Eye (tissue), 1 donor: ENCODE measurements at places on chromosomes 4 and X.

- no peak for DNase-seq
These were observed 593.4 kb downstream of the GABRG1 start for GRCh38 chr4:45530498-45530897.

GRCh38 chr4:14871676-14872430 is 130.4 kb upstream of the CPEB2 start:
- no peak for DNase-seq

- DNase-seq = no peak
These were observed 174.4 kb upstream of the SPIN4 start for GRCh38 chrX:63525491-63525890.

GRCh38 chr4:41456559-41457101 is 81.3 kb upstream of the LIMCH1 start:
- peak; percentile 90 for DNase-seq

DNA sequence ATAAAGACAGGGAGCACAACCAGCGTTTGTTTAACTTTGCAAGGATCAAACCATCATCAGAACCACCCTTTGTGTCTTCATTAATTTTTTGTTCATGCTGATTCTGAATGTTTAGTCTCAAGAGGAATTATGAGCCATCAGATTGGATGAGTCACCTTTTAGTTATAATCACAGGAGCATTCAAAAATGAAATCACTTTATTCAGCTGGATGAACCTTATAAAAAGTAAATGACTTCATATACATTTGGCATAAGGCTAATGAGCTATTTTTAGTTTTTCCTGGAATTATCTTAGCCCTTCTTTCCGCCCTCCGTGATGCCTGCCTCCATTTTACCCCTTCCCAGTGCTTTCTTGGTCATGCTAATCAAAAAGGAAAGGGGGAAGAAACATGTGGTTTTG is 103.6 kb downstream of the SORBS2 start:
- no peak for DNase-seq

- DNase-seq = no peak
These were observed 85.1 kb downstream of the SLC2A9 start for GRCh38 chr4:9936129-9936644.

DNA sequence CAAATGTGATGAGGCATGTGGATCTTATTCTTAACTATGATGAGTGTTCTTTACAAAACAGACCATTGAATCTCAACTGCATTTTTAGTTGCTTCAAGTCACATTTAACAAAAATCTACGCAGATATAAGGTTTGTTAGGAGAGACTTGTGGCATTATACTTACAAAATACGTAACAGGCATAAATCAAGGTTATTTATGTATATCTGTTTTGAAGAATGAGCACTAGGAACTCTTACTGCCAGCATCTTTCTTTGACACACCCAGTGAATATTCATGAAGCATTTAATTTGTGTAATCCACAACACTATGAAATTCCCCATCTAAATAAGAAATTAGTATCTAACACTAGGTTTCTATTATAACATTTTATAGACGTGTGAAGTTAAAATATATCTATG is 186.3 kb downstream of the FAT4 start:
- DNase-seq = no peak

GRCh38 chr4:85815796-85816459 is 341.0 kb downstream of the ARHGAP24 start:
- DNase-seq = no peak

DNA sequence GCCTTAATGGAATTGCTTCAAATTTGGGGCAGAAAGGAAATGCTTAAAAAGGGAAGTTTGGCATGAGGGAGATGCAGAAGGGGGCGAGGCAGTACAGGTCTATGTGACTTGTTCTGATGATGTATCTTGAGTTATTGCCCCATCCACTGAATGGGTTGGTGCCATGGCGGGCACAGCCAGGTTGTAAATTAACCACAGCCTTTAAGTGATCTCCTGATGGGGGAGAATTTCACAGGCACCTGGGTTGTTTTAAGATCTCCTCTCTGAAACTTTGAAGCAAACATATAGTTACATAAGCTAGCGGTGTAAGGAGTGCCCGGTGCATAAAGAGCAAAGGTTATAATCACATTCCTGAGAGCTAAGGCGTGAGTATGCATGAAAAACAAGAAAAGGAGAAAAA is 37.0 kb downstream of the NPY5R start:
- DNase-seq = no peak

DNA sequence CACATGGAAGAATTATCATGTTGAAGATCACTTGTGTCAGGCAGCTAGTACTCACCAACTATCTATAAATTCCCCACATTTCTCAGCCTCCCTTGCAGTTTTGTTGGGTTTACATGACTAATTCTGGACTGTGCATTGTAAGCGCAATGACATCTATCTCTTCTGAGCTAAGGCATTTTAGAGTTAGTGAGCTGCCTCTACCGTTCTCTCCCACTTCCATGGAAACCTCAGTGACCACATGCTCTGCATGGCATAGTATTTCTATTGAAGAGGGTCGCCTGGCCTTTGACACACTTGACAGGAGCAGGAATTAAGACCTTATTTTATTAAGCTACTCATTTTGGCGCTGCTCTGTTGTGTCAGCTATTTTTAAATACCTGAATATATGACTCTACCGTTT is 67.5 kb upstream of the NPY2R start:
- no peak for DNase-seq

GRCh38 chr4:104015680-104016079 is 295.9 kb upstream of the TACR3 start:
- peak; percentile 52 for DNase-seq

DNA sequence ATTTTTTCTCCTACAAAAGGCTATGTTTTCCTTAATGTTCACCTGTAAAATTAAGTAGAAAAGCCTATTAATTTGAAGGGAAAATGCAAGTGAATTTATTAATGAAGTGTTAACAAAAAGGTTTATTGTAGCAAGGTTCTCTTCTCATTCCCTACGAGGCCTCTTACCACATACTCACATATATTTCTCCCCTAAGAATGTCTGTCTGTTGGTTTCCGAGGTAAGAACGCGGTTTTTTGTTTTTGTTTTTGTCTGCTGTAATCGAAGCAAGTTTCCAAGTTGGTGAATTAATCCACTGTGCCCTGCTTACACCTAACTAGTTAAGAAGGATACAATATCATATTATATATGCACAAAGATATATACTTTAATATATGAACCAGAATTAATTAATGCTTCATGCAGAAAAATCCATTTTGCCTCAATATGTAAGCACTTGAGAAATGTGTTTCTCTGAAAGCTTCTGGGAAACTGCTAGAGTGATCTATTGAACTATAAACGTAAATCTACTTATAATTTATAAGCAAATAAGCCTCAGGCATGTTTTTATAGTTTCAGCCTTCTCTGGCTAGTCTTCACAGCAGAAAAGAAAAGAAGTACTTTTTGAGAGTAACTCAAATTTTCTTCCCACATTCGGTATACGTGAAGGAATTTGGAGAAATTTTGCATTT is 120.8 kb downstream of the EGF start:
- no peak for DNase-seq

GRCh38 chr4:148203056-148203898 is 238.9 kb downstream of the NR3C2 start:
- peak; percentile 68 for DNase-seq

- peak; percentile 50 for DNase-seq
These were observed 42.7 kb upstream of the RASSF6 start for GRCh38 chr4:73662709-73663546.

GRCh38 chrX:10168226-10168625 is 11.5 kb downstream of the CLCN4 start:
- DNase-seq = no peak

DNA sequence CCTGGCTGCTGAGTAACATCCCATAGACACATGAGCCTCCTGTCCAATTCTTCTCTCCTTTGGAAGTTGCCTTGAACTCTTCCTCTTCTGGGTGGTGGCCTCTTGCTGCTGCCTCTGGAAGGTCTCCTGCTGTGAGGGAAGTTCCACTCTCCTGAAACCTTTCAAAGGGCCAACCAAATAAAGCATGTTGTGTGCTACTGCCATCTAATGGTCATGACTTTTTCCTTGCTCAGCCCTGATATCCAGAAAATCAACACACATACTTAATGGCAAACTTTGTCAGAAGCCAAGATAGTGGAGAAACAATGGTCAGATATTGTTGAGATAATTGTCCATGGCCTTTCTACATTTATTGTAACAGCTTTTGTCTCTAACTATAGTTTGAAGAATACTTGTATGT is 19.1 kb upstream of the ZXDA start:
- DNase-seq = peak; percentile 41

DNA sequence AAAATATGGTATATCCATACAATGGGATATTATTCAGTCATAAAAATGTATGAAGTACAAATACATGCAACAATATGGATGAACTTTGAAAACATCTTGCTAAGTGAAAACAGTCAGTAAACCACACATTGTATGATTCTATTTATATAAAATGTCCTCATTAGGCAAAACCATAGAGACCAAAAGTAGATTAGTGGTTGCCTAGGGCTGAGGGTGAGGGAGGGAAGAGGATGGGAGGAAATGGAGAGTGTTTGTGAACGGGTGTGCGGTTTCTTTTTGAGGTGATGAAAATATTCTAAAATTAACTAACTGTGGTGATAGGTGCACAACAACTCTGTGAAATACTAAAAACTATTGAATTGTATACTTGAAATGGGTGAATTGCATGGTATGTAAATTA is 29.6 kb downstream of the TEX11 start:
- DNase-seq = no peak

DNA sequence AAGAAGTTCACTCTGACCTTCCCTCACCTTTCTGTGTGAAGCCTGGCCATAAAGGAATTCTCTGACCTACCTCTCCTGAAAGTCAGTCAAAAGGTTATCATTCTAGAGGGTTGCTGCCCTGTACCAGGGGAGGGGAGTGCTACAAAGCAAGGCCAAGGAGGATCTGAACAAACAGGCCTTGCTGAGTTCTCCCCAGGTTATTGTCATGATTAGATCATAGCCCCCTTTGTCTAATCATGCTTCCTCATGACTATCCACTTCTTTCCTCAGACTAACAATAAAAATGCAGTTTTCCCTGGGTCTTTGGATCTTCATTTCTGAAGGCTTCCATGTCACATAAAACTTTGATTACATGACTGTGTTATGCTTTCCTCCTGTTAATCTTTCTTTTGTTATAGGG is 472.0 kb downstream of the IQCM start:
- no peak for DNase-seq

DNA sequence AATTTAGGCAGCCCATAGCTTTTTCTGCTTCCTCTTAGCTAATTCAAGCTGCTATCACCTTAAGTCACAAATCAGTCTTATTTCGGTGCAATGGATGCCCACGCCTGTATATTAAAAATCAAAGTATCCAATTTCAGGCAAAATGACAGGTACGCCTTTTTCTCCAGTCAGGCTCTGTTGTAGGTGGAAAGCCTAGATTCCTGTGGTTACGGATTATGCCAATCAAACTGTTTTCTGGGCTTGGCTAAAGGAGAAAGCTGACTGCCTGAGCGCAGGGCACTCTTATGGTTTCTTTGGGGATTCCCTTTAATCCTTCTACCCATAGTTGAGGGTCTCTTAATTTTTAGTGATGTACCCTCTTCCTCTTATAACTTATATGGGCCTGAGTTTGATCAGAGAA is 550.5 kb downstream of the PDHA2 start:
- peak; percentile 11 for DNase-seq

DNA sequence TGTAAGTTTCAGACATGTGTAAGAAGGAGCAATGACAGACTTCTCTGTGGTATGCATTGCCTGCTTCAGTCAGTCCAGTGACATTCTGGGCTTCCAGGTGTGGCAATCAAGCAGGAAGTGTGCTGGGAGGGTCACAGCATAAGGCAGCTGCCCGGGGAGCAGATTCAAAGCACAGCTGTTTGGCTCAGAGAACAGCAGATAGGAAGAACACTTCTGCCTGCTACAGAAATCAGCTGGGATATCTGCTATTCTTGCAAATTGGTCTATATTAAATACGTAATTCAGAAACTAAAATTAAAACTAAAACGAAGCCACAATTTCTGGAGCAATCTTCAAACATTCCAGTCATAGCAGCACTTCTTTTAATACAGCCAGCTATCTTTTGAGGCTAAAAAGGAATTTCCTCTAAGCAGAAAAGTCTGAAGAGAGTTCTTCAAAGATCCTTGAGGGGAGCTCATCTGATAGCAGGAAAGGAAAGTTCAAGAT is 47.5 kb upstream of the GALNT7 start:
- no peak for DNase-seq

GRCh38 chr4:20487852-20488251 is 212.4 kb upstream of the PACRGL start:
- DNase-seq = no peak

DNA sequence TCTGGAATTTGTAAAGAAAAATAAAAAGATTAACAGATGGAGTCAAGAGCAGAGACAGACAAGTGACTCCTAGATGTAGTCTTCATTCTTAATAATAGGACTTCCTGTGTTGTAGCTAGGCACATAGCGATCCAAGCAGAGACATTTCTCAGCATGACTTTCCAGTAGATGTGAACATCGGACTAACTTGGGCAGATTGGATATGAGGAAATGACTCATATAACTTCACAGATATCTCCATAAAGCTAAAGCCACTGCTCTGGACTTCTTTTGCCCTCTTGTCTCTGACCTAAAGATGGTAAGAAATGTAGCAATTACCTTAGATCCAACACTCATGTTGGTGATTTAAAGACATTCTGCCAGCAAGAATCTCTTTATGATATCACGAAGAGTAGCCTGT is 131.7 kb downstream of the EPHA5 start:
- no peak for DNase-seq

- DNase-seq = no peak
These were observed 115.8 kb upstream of the INPP4B start for GRCh38 chr4:142961866-142962265.

- DNase-seq = no peak
These were observed 34.5 kb downstream of the HTT-AS start for GRCh38 chr4:3039706-3040366.

GRCh38 chr4:3651267-3651845 is 114.8 kb upstream of the ADRA2C start:
- DNase-seq = no peak

GRCh38 chrX:104135677-104136076 is 21.1 kb downstream of the SLC25A53 start:
- DNase-seq = no peak

DNA sequence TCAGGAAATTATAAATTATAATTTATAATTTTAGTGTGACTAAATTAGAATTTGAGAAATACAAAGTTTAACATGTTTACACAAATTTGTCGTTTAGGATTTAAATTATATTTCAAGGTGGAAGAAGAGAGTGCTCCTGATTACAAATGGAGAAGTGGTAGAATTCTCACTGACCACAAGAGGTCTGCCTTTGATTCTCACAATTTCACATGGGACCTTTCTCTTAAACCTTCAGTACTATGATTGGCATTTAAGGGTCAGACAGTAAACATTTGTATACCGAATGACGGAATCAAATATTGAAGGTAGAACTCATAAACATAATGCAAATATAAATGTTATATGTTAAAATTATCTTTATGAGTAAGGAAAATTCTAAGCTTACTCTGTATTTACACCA is 171.7 kb downstream of the SLIT2 start:
- DNase-seq = no peak

DNA sequence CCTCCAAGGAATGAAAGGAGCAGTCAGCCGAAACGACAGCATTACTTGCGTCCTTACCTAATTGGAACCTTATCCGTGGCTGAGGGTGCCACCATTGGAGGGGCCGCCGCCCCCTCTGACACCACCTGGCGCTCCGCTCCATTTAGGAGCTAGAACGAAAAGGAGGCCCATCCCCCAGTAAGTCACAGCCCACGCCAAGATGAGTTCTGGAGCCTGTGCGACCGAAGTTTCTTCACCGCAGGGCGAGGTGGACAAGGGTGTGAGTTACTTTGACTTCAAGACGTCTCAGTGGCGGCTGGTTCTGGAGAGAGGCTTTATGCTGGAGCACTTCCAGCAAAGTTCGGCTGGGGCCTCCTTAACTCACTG is 729 bp upstream of the IRF2 start:
- peak; percentile 78 for DNase-seq
